ENCODE measurements at places on chromosomes 3 and 15. TPM values are rescaled to one million over a fixed set of nuclear protein-coding genes. Genes with fewer than 3 reads are reported as not detected.

The FSTL1 gene
- 354 TPM for total RNA-seq

GRCh38 chr3:125594125-125594524 lies 1.2 kb downstream of the OSBPL11 start:
- no peak for DNase-seq

GRCh38 chr3:58355179-58355578 lies 22.5 kb downstream of the PXK start:
- no peak for DNase-seq

The EPHA6 gene
- not detected for total RNA-seq

The ZNF660 gene
- 1.2 TPM for total RNA-seq

The PLA2G4E gene
- total RNA-seq = not detected

DNA sequence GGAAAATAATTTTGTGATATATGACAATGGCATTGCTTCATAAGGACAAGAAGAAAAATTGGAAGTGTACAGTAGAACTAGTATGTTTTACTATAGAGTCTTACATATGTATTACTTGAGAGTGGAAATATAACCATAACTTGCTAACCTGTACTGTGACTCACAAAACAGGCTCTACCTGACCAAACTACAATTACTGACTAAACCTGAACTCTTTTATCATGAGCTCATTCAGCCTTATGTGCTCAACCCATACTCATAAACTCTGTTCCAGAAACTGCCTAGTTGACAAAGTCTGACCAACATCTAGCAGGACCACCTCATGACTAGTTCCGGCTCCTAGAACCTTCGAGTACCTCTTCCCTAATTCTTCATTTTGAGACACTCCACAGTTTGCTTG lies 6.3 kb downstream of the CDIN1 start:
- no peak for DNase-seq

DNA sequence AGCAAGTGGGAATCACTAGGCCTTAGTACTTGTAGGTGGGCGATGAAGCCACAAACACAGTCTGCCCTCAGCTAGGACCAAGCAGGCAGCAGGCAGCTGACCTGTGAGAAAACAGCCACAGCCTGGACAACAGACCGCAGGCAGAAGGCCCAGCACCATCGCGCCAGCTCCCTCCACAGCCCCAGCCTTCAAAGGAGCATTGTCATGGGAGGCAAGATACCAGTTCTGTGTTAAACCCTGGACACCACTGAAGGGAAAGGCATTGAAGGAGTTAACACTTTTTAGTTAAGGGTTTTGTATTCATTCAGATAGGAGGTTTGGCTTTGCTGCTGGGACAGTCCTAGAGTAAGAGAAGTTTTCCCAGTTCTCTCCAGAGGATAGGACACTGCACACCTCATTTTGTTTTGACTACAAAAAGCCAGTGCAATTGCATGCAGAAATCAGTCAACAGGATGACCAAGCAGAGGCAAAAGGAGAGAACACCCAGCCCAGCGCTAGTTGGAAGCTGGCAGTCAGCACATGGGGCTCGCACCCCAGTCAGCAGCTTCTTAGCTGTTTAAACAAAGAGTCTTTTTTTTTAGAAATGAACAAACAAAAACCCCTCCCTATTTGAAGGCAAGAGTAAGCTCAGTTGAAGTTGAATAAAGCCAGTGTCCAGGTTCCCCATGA lies 286.1 kb upstream of the TPM1 start:
- no peak for DNase-seq

The PROK2 gene
- not detected for total RNA-seq

DNA sequence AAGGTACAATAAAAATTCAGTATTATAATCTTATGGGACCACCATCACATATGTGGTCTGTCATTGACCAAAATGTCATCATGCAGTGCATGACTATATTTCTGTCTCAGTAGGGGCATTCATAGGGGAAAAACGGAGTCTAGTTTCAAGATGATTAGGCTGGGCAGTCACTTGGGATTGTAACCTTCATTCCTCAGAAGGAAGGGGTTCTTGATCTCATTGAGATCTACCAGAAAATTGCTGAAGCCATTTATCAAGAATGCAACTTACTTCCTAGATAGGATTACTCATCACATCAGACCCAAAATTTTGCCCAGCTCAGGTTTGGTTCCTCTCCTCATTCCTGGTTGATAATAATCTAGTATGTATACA lies 37.3 kb downstream of the BTD start:
- DNase-seq = peak; percentile 47

The KLF15 gene
- 0.59 TPM for total RNA-seq

The SLC2A2 gene
- total RNA-seq = not detected

GRCh38 chr3:11375333-11376088 lies 103.3 kb downstream of the ATG7 start:
- DNase-seq = no peak

- peak; percentile 89 for DNase-seq
Observed at GRCh38 chr3:146503461-146504202, 34.3 kb upstream of the PLSCR2 start.

DNA sequence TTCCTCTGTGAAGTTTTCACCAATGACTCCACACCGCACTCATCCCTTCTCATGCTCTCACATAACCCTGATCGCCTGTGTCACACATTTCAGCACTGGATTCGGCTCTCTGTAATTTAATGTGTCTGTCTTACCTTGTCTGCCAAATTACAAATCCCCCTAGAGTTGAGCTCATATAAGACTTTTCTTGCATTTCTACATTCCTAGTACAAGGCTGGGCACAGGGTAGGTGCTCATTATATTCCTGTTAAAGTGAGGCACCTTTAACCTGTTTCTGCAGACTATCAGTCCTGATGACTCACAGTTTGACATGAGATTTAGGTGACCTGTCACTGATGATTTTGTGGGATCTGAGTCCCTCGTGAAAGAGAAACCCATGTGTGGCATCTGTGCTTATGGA lies 22.6 kb downstream of the TGM5 start:
- DNase-seq = no peak

- DNase-seq = no peak
Observed at GRCh38 chr15:100336061-100336460, 5.7 kb downstream of the ADAMTS17 start.

The CTXN2 gene
- not detected for total RNA-seq

- no peak for DNase-seq
Observed at GRCh38 chr15:63712828-63713520, 115.8 kb downstream of the FBXL22 start.

- peak; percentile 7 for DNase-seq
Observed at GRCh38 chr3:122774564-122774963, 19.1 kb downstream of the HSPBAP1 start.

- DNase-seq = no peak
Observed at GRCh38 chr3:161310649-161311423, 60.5 kb downstream of the SPTSSB start.

The NEK10 gene
- total RNA-seq = 1.2 TPM

GRCh38 chr15:39115379-39116057 lies 465.4 kb upstream of the THBS1 start:
- DNase-seq = peak; percentile 98

GRCh38 chr15:54540721-54541120 lies 562.5 kb downstream of the UNC13C start:
- no peak for DNase-seq

DNA sequence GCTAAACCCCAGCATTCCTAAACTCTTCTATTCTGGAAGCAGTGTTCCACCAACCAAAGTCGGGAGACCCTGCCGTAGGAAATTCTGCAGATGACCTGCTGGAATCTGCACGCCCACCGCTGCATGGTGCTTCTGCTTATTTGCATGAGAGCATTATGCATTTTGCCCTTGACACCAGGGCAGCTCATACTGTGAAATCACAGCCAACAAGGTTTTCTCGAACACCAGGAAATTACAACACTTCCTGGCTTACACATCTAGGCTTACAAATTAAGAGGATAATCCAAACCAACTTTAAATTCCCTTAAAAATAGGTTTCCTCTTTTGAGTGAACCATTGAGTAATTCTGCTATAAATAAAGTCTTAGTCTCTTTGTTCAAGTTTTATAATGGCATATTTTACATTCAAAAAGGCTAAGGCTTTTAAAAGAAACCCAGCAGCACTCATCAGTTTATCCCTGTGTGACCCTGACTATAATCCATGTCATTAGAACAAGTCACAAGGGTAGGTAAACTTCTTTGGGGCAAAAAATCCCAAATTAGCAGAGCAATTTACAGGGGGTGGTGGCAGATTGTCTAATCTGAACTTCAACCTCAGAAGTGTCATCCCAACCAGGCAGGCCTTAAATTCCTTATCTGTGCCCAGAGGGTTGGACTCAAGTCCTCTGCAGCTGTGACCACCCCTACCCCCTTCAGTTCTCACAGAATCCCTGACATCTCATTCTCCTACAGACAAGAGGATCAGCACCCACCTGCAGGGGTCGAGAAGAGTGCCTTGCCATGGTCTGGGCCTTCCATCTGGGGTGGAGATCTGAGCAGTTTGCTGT lies 33.5 kb upstream of the RBP1 start:
- DNase-seq = no peak

- DNase-seq = no peak
Observed at GRCh38 chr3:97713634-97714033, 50.9 kb upstream of the ARL6 start.

DNA sequence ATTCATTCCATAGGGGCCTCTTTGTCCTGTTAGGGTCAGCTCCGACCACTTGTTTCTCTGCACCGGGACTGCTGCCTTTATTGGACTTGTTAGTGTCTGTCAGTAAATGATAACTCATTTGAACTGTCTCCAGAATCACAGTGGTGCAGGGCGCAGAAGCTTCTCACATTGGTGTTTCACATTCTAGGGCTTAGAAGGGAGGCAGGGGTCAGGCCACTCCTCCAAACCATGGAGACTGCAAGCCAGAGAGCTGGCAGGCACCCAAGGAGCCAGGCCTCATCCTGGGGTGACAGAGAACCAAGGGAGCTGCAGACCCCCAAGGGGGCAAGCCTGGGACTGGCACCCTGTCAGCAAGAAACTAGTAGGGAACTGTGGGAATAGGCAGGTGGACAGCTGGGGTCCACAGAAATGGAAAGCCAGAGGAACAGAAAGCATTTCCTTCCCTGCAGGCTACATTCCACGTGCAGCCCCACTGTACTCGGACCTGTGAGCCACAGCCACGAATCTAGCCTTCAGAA lies 49.1 kb downstream of the CCNL1 start:
- DNase-seq = peak; percentile 24

The ATP13A5 gene
- not detected for total RNA-seq

DNA sequence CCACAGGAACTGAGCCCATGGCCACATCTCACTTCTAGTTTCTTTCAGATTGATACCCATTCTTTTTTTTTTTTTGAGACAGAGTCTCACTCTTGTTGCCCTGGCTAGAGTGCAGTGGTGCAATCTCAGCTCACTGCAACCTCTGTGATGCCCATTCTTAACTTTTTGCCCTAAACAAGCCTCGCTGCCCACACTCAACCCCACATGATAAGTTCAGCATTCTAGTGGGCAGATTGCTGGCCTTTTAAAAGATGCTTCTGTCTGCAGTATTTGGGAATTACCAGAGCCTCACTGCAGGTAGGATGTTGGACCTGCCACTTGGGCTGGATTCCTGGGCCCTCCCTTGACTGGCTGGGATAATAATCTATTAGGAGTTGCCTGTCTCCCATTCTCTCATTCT lies 51.0 kb downstream of the TRANK1 start:
- no peak for DNase-seq

The PLCH1 gene
- total RNA-seq = 0.60 TPM

GRCh38 chr15:66126456-66126855 lies 127.1 kb downstream of the MEGF11 start:
- no peak for DNase-seq

DNA sequence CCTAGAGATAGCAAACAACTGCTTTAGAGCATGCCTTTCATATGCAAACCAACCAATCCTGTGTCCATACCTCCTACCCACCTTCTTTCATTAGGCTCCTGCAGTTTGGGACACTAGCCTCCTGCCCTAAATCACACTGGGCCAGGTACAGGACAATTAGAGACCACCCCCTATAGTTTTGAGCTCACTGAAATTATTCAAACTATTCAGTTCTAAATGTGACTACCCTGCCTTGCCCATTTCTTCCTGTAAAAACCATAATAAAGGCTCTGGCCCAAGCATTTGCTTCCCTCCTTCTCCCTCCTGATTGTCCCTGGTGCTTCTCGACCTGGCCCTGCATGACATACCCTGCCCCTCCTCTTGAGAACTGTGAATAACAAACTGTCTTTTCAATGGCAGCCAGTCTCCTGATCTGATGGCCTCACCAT lies 31.4 kb upstream of the LRIG1 start:
- DNase-seq = no peak

DNA sequence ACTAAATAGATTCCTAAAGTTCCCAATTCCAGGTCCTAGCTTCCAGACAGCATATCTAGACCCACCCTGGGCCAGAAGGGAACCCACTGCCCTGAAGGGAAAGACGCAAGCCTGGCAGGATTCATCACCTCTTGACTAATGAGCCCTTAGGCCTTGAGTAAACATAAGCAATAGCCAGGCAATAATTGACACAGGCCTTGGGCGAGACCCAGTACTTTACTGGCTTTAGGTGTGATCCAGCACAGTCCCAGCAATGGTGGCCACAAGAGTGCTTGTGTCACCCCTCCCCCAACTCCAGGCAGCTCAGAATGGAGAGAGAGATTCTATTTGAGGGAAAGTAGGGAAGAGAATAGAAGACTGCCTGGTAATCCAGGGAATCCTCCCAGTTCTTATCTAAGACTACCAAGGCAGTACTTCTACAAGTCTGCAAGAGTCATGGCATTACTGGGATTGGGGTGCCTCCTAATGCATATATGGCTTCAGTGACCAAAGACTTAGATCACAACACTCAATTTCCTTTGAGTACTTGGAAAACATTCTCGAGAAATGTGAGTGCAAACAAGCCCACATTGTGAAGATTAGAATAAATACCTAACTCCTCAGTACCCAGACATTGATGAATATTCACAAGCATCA lies 30.4 kb upstream of the WWTR1 start:
- no peak for DNase-seq

- DNase-seq = no peak
Observed at GRCh38 chr3:21889166-21889565, 138.2 kb upstream of the ZNF385D start.

GRCh38 chr3:24340966-24341365 lies 153.7 kb downstream of the THRB start:
- no peak for DNase-seq

- no peak for DNase-seq
Observed at GRCh38 chr3:126354776-126355175, 2.4 kb downstream of the KLF15 start.

DNA sequence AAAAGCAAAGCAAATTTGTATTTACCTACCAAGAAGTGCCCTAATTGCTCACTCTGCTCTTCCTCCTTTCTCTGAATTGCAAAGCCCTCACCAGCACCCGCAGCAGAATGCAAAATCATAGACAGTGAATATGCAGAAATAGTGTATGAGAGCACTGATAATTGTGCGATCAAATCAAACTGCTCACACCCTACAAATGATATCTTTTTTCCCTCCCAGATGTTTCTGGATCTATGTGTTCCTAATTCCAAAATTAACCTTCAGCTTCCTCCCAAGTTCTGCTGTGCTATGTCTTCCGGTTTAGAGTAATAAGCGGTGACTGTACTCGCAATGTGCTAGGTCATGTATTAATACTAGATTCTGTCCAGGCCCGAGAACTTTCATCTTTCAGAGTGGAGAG lies 3.4 kb downstream of the GHSR start:
- DNase-seq = no peak

The FILIP1L gene
- under 0.01 TPM for total RNA-seq

DNA sequence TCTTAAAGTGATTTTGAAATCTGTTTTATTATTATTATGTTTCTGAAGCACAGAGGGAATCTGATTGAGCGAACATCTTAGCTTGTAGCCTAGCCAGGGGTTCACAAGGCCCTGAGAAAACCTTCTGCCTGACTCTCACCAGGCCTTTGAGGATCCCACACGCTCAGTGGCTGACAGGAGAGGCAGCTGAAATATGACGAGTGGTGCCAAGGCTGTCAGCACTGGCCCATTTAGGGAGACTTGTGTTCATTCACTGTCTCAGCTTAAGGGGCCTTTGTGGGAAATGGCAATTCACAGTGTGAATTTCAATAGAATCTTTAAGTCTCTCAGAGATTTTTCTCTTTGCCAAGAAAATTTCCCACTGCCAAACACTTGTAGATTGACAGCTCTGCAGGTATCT lies 770.9 kb downstream of the TUSC7 start:
- no peak for DNase-seq
